ENCODE measurements at places on chromosomes 2 and 18. TPM values are rescaled to one million over a fixed set of nuclear protein-coding genes. Genes with fewer than 3 reads are reported as not detected.

Gene AFTPH
- total RNA-seq = 9.8 TPM

Gene KLHL30
- not detected for total RNA-seq

Gene RBM44
- under 0.01 TPM for total RNA-seq

Gene IL37
- not detected for total RNA-seq

Gene GKN2
- not detected for total RNA-seq

Gene USP14
- 14.5 TPM for total RNA-seq

Gene CFC1
- not detected for total RNA-seq

Gene DCDC2C
- total RNA-seq = not detected

Gene ANKRD62
- not detected for total RNA-seq

Gene ANKRD30B
- not detected for total RNA-seq

Gene KIAA2012
- not detected for total RNA-seq

Gene B3GNT7
- 0.50 TPM for total RNA-seq

Gene CCNT2
- 7.2 TPM for total RNA-seq

Gene MBD1
- total RNA-seq = 58.9 TPM

Gene SDC1
- 37.7 TPM for total RNA-seq

Gene SCYGR4
- not detected for total RNA-seq

Gene PDE1A
- total RNA-seq = not detected

Gene KLHL14
- total RNA-seq = not detected

Gene STK11IP
- total RNA-seq = 9.7 TPM

Gene PKP4
- total RNA-seq = 17.7 TPM

Gene TFCP2L1
- total RNA-seq = under 0.01 TPM

Gene ABCG5
- total RNA-seq = not detected

Gene BUB1
- total RNA-seq = 59.0 TPM

Gene AQP12A
- total RNA-seq = not detected
